A549 treated with CORT108297 at 1 μM for 4 hours (cell line): ENCODE measurements at places on chromosomes 7 and 10. TPM values are rescaled to one million over a fixed set of nuclear protein-coding genes. Genes with fewer than 3 reads are reported as not detected.

The POLD2 gene
- total RNA-seq, result 144 to 174 TPM (median 172 TPM) in 5 replicates

The WEE2 gene
- total RNA-seq, result 0.03 TPM in 1 of 5 replicates, not detected in the others

The ICA1 gene
- 0.88 to 1.9 TPM (median 1.0 TPM) in 5 replicates for total RNA-seq

The ANKRD1 gene
- 6.5 to 14.5 TPM (median 9.4 TPM) in 5 replicates for total RNA-seq

The PNLIPRP3 gene
- total RNA-seq, result 0.03 TPM in 1 of 5 replicates, not detected in the others

The PKD1L1 gene
- 0.03 to 0.18 TPM (median 0.15 TPM) in 5 replicates for total RNA-seq

The KLF14 gene
- 0.03 to 0.07 TPM (median 0.05 TPM) in 3 of 5 replicates, not detected in the others for total RNA-seq

The MRC1 gene
- 0.01 to 0.05 TPM (median 0.02 TPM) in 5 replicates for total RNA-seq

The CDC14C gene
- total RNA-seq, result not detected in 5 replicates

The CASTOR2 gene
- 2.4 to 3.7 TPM (median 3.2 TPM) in 5 replicates for total RNA-seq

The ARHGAP12 gene
- total RNA-seq, result 21.3 to 24.5 TPM (median 22.4 TPM) in 5 replicates

The METTL27 gene
- total RNA-seq, result 6.9 to 12.4 TPM (median 11.5 TPM) in 5 replicates

The GUSB gene
- 28.3 to 35.0 TPM (median 33.5 TPM) in 5 replicates for total RNA-seq

The MNX1 gene
- 3.9 to 6.5 TPM (median 5.0 TPM) in 5 replicates for total RNA-seq

The PRR15 gene
- total RNA-seq, result 1.1 to 2.6 TPM (median 2.2 TPM) in 5 replicates

The DIP2C gene
- 6.7 to 11.1 TPM (median 9.4 TPM) in 5 replicates for total RNA-seq

The MMP21 gene
- 0.04 to 0.06 TPM in 2 of 5 replicates, not detected in the others for total RNA-seq

The FAM241B gene
- 16.6 to 19.8 TPM (median 18.5 TPM) in 5 replicates for total RNA-seq

The ZCWPW1 gene
- 1.1 to 1.6 TPM (median 1.3 TPM) in 5 replicates for total RNA-seq

The PCLO gene
- total RNA-seq, result 0.79 to 1.4 TPM (median 0.96 TPM) in 5 replicates

The PNLIPRP2 gene
- 0.11 TPM in 1 of 5 replicates, not detected in the others for total RNA-seq

The ELAPOR2 gene
- total RNA-seq, result 0.05 to 0.12 TPM (median 0.07 TPM) in 3 of 5 replicates, not detected in the others

The C10orf105 gene
- total RNA-seq, result not detected in 5 replicates

The KCP gene
- 0.14 to 0.25 TPM (median 0.22 TPM) in 5 replicates for total RNA-seq

The BHLHA15 gene
- 0.18 to 0.65 TPM (median 0.40 TPM) in 5 replicates for total RNA-seq

The SP8 gene
- total RNA-seq, result not detected in 5 replicates

The MBL2 gene
- not detected in 5 replicates for total RNA-seq

The HYAL4 gene
- total RNA-seq, result not detected in 5 replicates

The SLC35B4 gene
- 27.9 to 40.2 TPM (median 34.9 TPM) in 5 replicates for total RNA-seq

The GRID1 gene
- total RNA-seq, result 0.18 to 0.44 TPM (median 0.24 TPM) in 5 replicates

The ANXA8L1 gene
- total RNA-seq, result 86.4 to 129 TPM (median 111 TPM) in 5 replicates

The ATXN7L1 gene
- 6.1 to 6.5 TPM (median 6.3 TPM) in 5 replicates for total RNA-seq

The HHEX gene
- 14.4 to 15.8 TPM (median 14.9 TPM) in 5 replicates for total RNA-seq

The C10orf62 gene
- 0.10 TPM in 1 of 5 replicates, not detected in the others for total RNA-seq

The PRKAG2 gene
- 34.2 to 46.2 TPM (median 35.5 TPM) in 5 replicates for total RNA-seq
